Stimulated activated CD8-positive, alpha-beta memory T cell treated with anti-CD3 and anti-CD28 coated beads, Interleukin-7, amount 100 ng/mL, for 24 hours (primary cell): ENCODE measurements at places on chromosomes 7 and 10.

- no peak for DNase-seq
These were observed 68.3 kb downstream of the HYCC1 start for GRCh38 chr7:22945584-22945983.

DNA sequence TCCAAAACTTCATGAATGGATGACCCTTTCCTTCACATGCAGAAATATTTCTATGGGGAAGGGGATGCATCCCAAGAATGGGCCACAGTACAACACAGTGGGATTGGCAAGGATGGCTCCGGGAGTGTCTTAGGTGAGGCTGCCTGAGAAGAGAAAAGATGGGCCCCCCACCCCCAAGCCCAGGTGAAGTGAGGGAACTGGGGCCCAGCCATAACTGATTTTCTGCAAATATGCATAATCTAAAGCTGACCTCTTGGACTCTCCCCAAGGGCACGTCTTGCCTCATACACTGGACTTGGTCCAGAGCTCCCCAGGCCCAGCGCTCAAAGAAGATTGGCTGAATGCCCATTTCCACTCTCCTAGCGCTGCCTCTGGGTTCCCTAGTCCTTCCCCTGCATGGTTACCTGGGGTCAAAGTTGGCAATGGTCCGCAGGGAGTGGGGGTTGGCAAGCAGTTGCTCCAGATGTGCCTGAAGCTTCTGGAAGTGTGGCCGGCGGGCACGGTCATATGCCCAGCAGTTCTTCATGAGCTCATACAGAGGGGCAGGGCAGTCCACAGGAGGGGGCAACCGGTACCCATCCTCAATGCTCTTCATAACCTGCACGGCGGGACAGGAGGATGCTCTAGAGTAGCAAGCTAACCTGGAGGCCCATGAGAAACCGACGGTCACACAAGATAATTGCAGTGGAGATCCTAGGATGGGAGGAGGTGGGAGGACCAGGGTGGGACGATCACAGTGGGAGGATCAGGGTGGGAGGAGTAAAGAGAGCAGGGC, 12.3 kb downstream of the ZYX start:
- no peak for DNase-seq

DNA sequence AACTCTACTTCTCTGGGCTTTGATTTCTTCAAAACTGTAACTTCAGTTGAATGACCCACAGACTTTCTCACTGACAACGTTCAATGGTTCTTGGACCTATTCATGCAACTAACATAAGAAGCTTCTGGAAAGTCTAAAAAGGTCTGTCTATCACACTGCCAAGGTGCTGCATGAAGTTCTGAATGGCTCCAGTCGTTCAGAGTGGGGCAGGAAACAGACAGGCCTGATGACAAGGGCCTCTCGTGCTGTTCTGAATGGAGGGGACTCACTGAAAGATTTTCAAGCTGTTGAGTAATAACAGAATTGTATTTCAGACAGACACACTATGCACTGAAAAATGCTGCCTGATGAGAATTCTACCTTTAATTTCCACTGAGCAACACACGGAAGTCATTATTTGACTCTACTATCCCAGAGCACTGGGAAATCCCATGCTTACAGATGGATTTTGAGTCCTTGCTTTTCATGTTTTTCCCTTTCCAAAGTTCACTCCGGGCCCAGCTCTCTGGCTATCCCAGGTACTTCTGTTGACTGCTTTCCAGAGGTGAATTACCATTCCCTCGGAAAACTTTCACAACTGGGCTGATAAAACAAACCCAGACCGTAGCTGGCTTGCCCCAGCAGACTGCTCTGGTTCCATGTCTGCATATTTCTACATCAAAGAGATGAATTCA, 204.9 kb upstream of the FRMD4A start:
- DNase-seq, result no peak

GRCh38 chr10:44030738-44031137, 354.2 kb downstream of the CXCL12 start:
- DNase-seq, result no peak

DNA sequence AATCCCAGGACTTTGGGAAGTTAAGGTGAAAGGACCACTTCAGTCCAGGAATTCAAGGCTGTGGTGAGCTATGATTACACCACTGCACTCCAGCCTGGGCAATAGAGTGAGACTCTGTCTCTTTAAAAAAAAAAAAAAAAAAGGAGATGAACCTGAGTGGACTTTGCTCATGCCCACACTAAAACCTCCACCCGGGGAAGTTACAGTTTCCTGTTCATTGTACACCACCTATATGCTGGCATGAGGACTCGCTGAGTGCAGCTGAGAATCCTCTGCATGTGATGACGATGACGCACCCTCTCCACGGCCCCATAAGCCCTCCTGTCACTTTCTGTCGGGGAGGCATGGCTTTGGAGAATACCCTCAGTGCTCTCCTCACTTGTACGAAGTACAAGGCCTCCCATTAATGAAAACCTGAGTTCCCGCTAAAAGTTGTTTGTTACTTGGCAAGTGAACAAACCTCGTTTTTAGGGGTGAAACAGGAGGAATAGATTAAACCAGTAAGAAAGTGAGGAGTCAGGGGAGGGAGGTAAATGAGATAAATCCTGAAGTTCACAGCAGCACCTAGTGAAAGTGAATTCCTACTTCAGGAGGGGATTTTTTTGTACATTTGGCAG, 15.9 kb downstream of the TMEM176B start:
- no peak for DNase-seq

GRCh38 chr7:77858278-77858677, 59.7 kb downstream of the PHTF2 start:
- DNase-seq, result no peak
